ENCODE measurements at places on chromosomes 16 and 17.
A peak's percentile ranks its signal among the peaks of the same experiment; 100 is the strongest.

DNA sequence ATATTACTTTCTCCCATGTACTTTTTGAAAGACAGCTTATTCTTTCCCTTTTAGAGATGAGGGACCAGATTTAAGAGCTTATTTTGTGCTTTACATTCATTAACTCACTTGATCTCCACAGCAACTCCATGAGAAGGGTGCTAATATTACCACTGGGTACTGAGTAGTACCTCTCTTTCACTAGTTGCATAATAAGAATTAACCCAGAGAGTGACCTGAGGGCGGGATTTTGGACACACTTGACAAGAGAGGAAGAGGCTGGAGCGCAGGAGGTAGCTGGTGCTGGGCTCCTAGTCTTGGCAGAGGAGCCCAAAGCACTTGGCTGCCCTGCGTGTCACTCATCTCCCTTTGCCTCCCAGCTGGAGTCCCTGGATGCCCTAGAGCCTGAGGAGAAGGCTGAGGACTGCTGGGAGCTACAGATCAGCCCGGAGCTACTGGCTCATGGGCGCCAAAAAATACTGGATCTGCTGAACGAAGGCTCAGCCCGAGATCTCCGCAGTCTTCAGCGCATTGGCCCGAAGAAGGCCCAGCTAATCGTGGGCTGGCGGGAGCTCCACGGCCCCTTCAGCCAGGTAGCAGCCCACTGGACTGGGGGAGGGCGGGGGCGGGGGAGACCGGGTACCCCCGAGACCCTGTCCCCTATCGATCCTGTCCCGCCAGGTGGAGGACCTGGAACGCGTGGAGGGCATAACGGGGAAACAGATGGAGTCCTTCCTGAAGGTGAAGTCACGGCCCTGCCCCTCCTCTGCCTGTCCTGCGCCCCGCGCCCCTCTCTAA is 1.7 kb upstream of the MAZ start:
- no peak for DNase-seq

DNA sequence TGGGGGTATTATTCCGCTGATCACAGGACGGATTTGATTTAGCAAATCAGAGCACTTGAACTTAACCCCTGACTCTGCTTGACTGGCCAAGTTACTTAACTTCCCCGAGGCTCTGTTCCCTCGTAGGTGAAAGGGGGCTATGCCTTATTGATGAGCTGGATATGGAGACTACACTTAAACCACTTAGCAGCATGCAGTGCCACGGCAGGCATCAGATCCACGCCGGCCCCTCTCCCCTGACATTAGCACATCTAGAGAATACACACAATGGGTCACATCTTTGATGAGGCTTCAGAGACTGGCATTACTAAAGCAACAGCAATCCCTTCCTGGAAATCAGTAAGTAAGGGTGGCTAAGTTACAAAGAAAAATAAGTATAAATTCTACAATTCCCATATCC is 71.0 kb downstream of the ABCC12 start:
- DNase-seq: no peak

DNA sequence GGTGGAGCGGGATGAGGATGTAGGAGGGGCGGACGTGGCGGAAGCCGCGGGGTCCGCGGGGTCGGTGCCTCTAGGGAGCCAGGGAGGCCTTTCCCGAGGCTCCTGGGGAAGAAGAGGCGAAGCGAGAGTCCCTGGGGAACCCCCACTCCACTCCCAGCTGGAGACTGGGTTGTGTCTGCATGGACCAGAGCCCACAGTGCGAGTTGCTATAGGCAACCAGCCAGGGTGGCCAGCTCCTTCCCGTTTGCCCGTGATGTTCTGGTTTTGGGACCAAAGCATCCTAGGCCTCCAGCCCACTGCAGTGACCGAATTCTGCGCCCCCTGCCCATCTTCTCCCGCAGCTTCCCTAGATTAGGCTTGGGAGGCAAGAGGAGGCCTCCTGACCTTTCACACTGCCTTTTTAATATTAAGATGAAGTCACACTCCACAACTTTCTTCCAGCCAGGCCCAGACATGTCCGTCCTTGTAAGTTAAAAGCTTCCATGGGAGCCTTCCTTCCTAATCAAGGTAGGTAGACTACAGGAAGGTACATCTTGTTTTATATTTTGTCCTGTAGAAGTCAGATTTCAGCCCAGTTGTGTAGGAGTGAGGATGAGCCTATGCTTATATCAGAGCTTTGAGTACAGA is 469 bp downstream of the AMZ2 start:
- DNase-seq: no peak

GRCh38 chr17:17416007-17416399 is 60.8 kb upstream of the MED9 start:
- no peak for DNase-seq

DNA sequence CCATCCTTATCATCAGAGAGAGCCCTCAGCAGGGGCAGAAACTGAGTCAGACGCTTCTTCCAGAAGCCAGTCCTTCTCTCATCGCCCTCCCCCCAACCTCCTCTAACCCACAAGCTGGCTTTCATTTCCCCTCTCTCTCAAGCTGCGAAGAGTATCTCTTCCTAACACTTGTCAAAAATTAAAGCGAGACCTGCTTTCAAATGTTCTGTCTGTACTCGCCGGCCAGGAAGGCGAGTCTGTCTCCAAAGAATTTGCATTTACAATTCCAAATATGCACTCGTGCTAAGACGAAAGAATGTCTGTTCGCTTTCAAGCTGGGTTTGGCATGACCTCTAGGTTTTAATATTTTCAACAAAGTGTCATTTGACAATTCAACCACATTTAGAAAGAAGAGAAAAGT is 140.4 kb downstream of the RGS9 start:
- DNase-seq: no peak

DNA sequence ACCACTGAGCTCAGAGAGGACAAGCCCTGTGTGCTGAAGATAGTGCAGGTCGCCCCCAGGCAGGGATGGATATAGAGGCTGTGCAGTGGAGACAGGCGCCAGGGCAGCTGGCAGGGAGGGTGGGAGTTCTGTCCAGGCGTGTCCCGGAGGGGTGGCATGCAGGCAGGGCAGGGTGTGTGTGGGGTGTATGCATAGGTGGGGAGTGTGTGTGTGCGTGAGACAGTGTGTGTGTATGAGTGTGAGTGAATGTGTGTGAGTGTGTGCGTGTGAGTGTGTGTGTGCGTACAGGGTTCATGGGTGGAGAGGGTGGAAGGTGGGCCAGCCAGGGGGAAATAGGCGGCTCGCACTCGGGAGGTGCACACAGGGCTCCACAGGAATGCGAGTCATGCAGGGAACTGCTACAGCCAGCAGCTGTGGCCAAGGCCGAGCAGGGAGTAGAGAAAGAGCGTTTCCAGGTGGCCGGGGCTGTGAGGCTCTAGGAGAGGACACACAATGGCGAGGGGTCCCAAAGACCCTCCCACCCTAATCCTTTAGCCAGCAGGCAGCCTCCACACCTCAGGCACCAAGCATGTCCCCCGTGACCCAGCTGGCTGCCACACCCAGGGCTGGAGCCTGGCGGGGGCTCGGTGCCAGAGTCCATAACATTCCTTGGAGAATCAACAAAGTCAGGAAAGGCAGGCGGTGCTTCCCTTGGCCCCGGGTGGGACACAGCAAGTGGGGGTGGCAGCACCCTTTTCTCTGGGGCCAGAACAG is 4.6 kb downstream of the PLCD3 start:
- DNase-seq: no peak

DNA sequence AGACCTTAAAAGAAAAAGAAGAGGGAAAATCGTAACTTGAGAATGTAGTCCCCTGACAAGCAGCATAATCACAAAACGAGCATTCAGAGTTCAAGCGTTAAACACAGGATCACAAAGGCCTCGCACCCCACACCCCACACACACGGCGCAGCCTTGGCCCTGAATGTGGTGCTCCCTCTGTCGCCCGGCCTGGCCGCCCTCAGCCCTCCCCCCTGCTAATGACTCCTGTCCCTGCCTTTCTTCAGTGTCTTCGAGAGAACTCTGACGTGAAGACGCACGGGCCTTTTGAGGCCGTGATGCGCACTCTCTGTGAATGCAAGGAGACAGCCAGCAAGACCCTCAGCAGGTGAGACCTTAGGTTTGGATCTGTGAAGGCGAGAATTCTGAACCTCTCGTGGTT is 47.5 kb upstream of the ENDOV start:
- no peak for DNase-seq

DNA sequence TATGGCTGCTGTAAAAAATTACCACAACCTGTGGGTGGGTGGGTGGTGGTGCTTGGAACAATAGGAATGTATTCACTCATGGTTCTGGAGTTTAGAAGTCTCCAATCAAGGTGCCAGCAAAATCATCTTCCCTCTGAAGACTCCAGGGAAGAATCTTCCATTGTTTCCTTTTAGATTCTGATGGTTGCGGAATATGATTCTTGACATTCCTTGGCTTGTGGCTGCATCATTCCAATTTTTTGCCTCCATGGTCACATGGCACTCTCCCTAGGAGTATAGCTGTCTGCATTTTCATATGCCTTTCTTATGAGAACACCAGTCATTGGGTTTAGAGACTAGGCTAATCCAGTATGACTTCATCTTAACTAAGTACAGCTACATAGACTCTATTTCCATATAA is 401.0 kb downstream of the HS3ST3B1 start:
- no peak for DNase-seq

DNA sequence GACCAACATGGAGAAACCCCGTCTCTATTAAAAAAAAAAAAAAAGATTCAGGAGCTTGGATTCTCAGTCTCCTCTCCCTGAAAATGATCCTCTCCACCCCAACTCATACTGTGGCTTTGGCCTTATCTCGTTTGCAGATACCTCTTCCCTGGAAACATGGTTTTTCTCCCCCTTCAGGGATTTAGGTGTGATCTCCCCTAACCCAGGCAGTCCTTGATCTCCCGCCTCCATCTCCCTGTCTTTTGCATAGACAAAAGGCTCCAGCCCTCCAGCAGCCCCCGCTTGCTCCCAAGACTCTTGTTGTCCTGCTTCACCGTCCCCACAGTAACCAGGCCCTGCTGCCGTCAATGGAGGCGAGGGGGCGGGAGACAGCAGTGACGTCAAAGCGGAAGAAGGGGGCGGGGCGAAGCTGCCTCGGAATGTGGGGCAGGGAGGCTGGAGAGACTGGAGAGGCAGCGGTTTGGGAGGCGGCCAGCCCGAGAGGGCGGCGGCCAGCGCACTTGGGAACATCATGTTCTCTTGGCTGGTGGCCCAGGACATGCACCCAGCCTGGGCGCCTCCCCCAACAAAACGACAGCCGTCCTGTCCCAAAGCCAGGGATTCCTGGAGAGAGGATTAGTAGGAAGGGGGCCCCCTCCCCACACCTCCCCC is 1.9 kb upstream of the PER1 start:
- DNase-seq: peak; percentile 93

DNA sequence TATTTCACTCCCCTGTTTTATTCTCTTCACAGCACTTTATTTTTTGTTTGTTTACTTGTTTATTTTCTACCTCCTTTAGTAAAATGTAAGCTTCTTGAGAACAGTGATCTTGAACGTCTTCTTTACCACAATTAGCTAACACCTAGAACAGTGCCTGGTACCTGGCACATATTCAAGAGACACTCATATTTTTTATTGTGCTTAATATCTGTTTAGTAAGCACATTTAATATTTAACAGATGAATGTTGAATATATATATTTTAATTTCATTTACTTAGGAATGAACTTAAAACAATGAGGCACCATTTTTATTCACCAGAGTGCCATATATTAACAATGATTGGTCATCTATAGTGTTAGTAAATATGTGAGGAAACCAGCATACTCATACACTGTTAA is 130.2 kb downstream of the STXBP4 start:
- DNase-seq: no peak

- DNase-seq: no peak
These were observed 5.3 kb upstream of the WSCD1 start for GRCh38 chr17:6064868-6065267.

- DNase-seq: no peak
These were observed 39.8 kb downstream of the TMEM11 start for GRCh38 chr17:21174186-21174585.

- DNase-seq: no peak
These were observed 13.9 kb downstream of the SNN start for GRCh38 chr16:11681976-11682654.

DNA sequence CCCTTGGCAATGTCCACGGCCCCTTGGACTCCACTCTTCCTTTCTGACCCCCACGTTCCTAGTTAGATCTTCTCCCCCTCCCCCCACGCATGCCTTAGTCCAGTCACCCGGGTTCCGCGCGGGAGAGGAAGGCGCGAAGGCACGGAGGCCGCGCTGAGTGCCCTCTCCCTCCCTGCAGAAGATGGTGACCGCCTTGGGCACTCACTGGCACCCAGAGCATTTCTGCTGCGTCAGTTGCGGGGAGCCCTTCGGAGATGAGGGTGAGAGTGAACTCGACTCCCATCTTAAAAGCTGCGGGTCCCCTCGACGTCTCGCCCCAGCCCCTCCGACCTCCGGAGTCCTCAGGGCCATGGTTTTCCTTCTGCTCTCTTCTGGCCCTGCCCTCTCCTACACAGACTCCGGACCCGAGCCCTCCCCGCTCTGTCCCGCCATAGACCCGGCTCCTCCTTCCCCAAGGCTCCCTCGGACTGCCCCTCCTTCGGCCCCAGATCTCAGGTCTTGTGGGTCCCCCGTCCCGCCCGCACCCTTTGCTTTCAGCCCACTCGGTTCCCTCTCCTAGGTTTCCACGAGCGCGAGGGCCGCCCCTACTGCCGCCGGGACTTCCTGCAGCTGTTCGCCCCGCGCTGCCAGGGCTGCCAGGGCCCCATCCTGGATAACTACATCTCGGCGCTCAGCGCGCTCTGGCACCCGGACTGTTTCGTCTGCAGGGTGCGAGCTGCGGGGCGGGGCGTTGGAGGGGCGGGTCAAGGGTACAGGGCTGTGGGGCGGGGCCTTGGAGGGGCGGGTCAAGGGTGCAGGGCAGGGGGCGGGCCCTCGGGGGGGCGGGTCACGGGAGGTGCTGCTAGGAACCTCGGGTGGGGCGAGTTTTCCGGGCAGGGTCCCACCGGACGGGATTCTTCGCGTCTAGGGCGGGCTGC is 4.6 kb downstream of the TGFB1I1 start:
- DNase-seq: peak; percentile 91

GRCh38 chr17:19250421-19251173 is 13.4 kb downstream of the EPN2 start:
- no peak for DNase-seq

- no peak for DNase-seq
These were observed 33.2 kb downstream of the CYB5D2 start for GRCh38 chr17:4175921-4176807.

DNA sequence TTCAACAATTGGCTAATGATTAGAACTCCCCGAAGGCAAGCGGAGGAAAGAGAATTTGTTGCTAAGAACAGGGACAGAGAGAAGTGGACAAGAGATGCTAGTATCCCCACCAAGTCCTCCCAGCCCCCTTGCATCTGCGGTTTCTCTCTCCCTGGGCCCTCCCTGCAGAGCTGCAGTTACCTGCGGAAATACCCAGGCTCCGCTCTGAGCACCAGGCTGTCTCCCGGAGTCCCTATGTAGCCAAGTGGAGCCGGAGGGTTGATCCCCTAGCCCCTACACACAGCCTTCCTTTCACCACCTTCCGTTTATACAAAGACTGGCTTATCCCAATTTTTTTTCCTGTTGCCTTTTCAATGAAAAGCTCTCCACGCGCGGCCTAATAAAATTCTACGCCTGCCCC is 834.4 kb downstream of the KCNJ2 start:
- no peak for DNase-seq
